ENCODE measurements at places on chromosomes 1 and 21.

DNA sequence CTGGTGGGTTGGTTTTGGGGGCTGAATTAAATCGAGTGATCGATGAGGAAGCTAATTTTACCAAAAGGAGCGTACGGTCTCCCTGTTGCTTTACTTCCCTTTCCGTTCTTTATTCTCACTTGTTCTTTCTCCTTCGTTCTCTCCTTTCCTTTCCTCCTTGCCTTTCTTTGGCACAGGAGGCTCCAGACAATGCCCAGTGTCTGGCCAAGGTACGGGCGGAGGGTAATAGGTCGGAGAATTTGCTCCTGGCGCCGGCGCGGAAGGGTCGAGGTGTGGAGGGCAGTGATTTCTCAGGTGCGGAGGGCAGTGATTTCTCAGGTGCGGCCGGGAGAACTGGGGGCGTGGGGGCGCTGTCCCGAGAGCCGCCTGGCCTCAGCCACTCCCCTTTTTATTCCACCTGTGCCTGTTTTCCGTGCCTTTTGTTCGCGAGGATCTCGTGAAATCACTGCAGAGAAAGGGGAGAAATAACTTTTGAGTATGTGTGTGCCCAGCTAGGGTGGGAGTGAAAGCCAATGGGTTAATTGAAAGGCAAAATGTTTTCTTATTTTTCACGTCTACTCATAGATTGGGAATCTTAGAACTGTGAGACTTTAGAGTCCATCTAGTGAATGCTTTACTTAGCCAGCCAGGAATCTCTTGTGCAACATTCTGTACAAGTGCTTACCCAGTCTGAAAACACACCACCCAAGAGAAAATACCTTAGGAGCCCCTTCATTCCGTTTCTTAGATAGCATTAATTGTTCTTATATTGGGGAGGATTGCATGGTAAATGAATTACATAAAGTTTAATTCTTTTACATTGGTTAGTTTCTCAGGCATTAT lies 1.3 kb downstream of the FNBP1L start:
- peak overlapping the region; percentile 89 for H3K27ac ChIP-seq

GRCh38 chr1:40394491-40395172 lies 21.1 kb downstream of the SMAP2 start:
- H3K4me3 ChIP-seq = no peak overlapping the region
- H3K36me3 ChIP-seq = peaks cover under 1% of the 10 kb centered on the region
- no peaks in the 10 kb centered on the region for H3K27me3 ChIP-seq
- peak overlapping the region; percentile 47 for H3K27ac ChIP-seq
- H3K4me1 ChIP-seq = peaks cover 19% of the 10 kb centered on the region

DNA sequence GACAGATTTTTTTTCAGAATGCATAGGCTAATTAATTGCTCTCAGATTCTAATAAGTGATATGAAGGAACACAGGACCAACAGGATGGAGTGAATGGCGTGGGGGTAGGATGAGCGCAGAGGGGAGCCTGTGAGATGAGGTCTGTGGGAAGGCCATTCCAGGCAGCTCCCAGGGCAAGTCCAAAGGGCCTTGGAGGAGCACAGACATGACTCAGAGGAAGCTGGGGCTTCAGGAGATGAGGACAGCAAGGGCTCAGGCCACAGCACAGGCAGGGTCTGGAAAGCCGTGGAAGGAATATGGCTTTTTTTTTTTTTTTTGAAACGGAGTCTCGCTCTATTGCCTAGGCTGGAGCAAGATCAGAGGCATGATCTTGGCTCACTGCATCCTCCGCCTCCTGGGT lies 35.1 kb downstream of the FMN2 start:
- H3K4me3 ChIP-seq = no peak overlapping the region
- DNase-seq = no peak
- no peaks in the 10 kb centered on the region for H3K4me1 ChIP-seq
- no peaks in the 10 kb centered on the region for H3K36me3 ChIP-seq

DNA sequence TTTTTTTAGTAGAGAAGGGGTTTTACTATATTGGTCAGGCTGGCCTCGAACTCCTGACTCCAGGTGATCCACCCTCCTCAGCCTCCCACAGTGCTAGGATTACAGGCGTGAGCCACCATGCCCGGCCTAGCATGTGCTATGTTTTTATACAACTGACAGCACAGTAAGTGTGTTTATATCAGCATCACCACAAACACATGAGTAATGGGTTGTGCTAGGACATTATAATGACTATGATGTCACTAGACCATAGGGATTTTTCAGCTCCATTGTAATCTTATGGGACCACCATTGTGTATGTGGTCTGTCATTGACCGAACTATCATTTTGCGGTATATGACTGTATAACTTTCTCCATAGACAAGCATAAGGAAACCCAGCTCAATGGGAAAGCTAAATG lies 6.3 kb downstream of the LEFTY2 start:
- H3K36me3 ChIP-seq = no peaks in the 10 kb centered on the region
- no peak overlapping the region for H3K27ac ChIP-seq
- no peaks in the 10 kb centered on the region for H3K4me1 ChIP-seq

- peak overlapping the region; percentile 11 for H3K27ac ChIP-seq
- no peak overlapping the region for H3K4me3 ChIP-seq
- H3K27me3 ChIP-seq = no peaks in the 10 kb centered on the region
Observed at GRCh38 chr1:93578433-93578830, 103.2 kb downstream of the BCAR3 start.

GRCh38 chr21:45129189-45129923 lies 55.0 kb downstream of the ADARB1 start:
- H3K36me3 ChIP-seq = no peaks in the 10 kb centered on the region
- H3K27me3 ChIP-seq = no peaks in the 10 kb centered on the region
- DNase-seq = peak; percentile 53
- H3K4me1 ChIP-seq = peaks cover 73% of the 10 kb centered on the region

GRCh38 chr1:10680487-10680886 lies 116.0 kb downstream of the CASZ1 start:
- H3K4me3 ChIP-seq = no peak overlapping the region
- no peaks in the 10 kb centered on the region for H3K27me3 ChIP-seq
- DNase-seq = no peak

DNA sequence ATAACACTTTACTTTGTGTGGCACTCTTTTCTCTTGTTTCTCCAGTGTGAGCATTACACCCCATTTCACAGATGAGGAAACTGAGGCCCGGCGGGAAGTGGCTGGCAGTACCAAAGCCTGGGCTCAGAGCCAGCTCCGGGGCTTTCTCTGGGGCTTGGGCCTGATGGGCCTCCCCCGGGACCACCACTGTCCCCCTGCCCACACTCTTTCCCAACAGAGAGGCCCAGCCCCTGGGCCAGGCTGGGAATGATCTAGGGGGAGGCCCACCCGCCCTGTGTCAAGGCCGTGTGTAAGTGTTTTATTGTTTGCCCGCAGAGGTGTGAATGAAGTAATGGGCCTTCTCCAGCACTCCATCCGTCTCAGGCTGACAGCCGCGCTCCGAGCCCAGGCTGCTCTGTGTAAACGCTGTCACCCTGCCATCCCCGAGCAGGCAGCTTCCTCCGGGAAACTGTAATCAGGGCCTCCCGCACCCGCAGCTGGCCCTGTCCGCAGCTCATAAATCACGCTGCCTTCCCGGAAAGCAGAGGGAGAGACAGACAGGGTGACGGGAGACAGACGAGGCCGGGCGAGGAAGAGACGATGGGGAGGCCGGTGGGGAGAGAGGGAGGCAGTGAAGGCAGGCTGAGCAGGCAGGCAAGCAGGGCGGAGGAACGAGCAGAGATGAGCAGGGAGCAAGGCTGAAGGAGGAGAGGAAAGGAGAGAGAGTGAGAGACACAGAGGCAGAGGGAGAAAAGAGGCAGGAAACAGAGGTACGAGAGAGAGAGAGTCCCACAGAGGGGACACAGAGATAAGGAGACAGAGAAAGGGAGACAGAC lies 109.7 kb upstream of the ZBTB40 start:
- H3K27ac ChIP-seq = no peak overlapping the region
- no peak for DNase-seq
- H3K36me3 ChIP-seq = no peaks in the 10 kb centered on the region
- peaks cover 5% of the 10 kb centered on the region for H3K4me1 ChIP-seq

GRCh38 chr1:171438441-171438840 lies 46.9 kb upstream of the PRRC2C start:
- H3K4me3 ChIP-seq = no peak overlapping the region
- no peaks in the 10 kb centered on the region for H3K36me3 ChIP-seq
- no peak overlapping the region for H3K27ac ChIP-seq

- no peak overlapping the region for H3K27ac ChIP-seq
- no peak overlapping the region for H3K4me3 ChIP-seq
- DNase-seq = no peak
- no peaks in the 10 kb centered on the region for H3K4me1 ChIP-seq
Observed at GRCh38 chr1:117710710-117711109, 104.9 kb downstream of the TENT5C start.

DNA sequence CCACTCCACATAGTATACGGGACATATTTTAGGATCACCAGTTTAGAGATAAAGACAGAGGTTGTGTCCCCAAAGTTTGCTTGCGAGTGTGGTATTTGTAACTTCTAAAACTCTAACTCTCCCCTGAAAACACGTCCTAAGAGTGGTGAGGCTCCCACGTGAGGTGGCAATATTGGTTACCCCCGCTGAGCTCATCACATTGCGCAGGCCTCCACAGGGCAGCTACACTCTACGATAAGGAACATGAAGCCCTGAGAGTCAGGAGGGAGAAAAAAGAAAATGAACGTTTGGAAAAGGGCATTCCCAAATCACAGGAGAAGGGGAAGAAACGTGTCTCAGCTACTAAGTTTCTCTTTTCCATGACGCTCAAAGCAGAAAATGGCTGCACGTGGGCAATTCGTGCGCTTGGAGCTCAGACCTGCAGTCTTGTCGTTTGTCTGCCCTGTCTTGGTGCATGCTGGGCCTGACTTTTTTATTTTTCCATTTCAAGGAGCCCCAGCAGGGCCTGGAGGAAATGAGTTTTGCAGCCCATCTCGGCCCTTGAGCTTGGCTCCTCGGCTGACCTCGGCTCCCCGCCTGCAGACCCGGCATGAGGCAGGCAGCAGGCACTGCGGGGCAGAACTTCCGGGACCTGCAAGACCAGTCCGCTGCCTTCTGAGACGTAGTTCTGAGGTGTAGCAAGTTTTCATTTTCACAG lies 25.7 kb downstream of the ERG start:
- DNase-seq = no peak
- peak overlapping the region; percentile 3 for H3K4me3 ChIP-seq
- no peaks in the 10 kb centered on the region for H3K36me3 ChIP-seq
- peaks cover 73% of the 10 kb centered on the region for H3K4me1 ChIP-seq

GRCh38 chr1:201262963-201263608 lies 20.2 kb upstream of the PKP1 start:
- H3K27ac ChIP-seq = no peak overlapping the region
- H3K36me3 ChIP-seq = no peaks in the 10 kb centered on the region
- no peak for DNase-seq
- peaks cover 71% of the 10 kb centered on the region for H3K27me3 ChIP-seq
- peaks cover 13% of the 10 kb centered on the region for H3K4me1 ChIP-seq

GRCh38 chr1:150366416-150367296 lies 2.7 kb downstream of the RPRD2 start:
- peak overlapping the region; percentile 99 for H3K27ac ChIP-seq
- peaks cover 58% of the 10 kb centered on the region for H3K4me1 ChIP-seq
- peak overlapping the region; percentile 89 for H3K4me3 ChIP-seq
- H3K27me3 ChIP-seq = no peaks in the 10 kb centered on the region

GRCh38 chr1:170290991-170291390 lies 145.2 kb downstream of the NTMT2 start:
- no peak overlapping the region for H3K27ac ChIP-seq
- no peak overlapping the region for H3K4me3 ChIP-seq
- no peaks in the 10 kb centered on the region for H3K36me3 ChIP-seq
- H3K27me3 ChIP-seq = no peaks in the 10 kb centered on the region
- H3K4me1 ChIP-seq = no peaks in the 10 kb centered on the region

DNA sequence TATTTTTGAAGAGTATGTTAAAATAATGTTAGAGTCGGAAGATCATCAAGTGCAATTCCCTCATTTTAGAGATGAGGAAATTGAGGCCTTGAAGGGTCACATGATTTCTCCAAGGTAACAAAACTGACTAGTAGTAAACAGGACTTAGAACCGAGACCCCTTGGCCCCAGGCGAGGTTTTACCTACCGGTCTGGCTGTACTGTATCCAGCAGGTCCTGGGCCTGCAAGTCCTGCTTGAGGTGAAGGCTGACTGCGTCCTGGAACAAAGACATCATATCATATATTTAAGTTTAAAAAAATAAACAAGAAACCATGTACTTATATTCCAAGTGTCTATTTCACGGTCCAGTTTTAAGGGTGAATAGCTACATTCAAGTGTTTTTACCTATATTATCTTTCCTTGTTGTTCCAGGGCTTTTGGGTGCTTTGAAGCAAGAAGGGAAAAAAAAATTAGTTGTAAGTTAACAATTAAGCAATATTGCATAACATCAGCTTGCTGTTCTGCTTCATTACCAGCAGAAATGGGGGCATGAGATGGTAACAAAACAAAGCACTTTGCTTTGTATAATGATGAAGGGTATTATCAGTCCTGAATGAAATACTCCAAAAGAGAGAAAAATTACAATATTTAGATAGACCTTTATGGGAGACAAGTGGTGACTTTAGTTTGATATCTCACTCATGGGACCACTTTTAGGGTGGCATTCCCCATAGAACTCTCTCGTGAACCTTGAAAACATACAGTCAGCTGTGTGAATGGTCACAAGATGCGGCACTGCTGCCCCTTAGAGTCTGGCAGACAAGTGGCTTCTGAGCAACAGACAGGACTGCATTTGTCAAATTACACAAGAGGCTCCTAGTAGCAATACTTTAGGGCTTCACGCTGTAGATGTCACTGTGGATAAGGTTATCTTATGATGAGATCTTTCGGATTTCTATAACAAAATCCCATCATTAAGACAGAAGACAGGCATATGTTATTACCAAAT lies 29.8 kb upstream of the CFAP298 start:
- H3K27me3 ChIP-seq = no peaks in the 10 kb centered on the region
- H3K4me3 ChIP-seq = no peak overlapping the region
- H3K36me3 ChIP-seq = peaks cover 99% of the 10 kb centered on the region
- H3K4me1 ChIP-seq = no peaks in the 10 kb centered on the region
- no peak overlapping the region for H3K27ac ChIP-seq
